GM23338 (cell line): ENCODE measurements at places on chromosomes 5 and 9. TPM values are rescaled to one million over a fixed set of nuclear protein-coding genes. Genes with fewer than 3 reads are reported as not detected.
A peak's percentile ranks its signal among the peaks of the same experiment; 100 is the strongest.

- no peak overlapping the region for H3K27ac ChIP-seq
- H3K4me3 ChIP-seq, result no peak overlapping the region
- no peaks in the 10 kb centered on the region for H3K4me1 ChIP-seq
- no peaks in the 10 kb centered on the region for H3K36me3 ChIP-seq
Measured at GRCh38 chr9:35385042-35385441, 104.9 kb upstream of the RUSC2 start.

DNA sequence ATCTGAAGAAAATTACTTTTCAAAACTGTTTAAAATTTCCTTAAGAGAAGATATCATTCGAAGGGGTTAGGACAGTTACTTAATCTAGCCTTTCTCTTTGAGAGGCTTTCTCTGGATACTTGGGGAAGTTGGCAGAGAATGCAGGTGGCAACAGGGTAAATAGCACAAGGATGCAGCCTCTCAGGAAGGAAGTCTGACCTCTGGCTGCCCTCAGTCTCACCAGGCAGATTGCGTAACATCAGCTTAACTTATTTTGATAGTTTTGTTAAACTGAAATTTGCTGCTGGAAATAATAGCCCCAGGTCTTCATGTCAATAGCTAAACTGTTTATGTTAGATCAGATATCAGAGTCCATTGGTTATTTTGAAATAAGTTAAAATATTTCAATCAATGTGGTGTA, 20.4 kb downstream of the CCDC192 start:
- H3K4me3 ChIP-seq, result no peak overlapping the region
- no peaks in the 10 kb centered on the region for H3K27me3 ChIP-seq
- H3K4me1 ChIP-seq, result no peaks in the 10 kb centered on the region
- H3K36me3 ChIP-seq, result no peaks in the 10 kb centered on the region

- H3K27me3 ChIP-seq, result no peaks in the 10 kb centered on the region
- H3K27ac ChIP-seq, result no peak overlapping the region
- H3K36me3 ChIP-seq, result no peaks in the 10 kb centered on the region
- peaks cover 46% of the 10 kb centered on the region for H3K4me1 ChIP-seq
- DNase-seq, result no peak
Measured at GRCh38 chr5:125044491-125045282, 298.2 kb upstream of the ZNF608 start.

DNA sequence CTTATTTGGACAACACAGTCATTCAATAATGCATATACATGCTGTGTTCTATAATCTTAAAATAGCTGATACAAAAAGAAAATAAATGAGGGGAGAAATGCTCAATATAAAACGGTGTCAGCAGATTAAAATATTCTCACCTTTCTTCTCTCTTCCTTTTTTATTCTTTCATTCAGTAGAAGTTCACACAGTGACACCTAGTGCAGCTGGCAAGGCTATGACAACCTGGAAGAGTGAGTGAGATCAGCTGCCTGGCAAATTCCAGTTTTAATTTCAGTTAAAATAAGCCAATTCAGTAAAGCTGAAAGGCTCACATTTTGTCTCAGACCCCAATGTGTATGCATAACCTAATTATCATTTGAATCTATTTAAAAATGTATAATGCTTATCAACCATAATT, 150.3 kb downstream of the RASEF start:
- peaks cover 3% of the 10 kb centered on the region for H3K36me3 ChIP-seq
- peak; percentile 46 for DNase-seq
- no peaks in the 10 kb centered on the region for H3K4me1 ChIP-seq
- H3K27ac ChIP-seq, result no peak overlapping the region

DNA sequence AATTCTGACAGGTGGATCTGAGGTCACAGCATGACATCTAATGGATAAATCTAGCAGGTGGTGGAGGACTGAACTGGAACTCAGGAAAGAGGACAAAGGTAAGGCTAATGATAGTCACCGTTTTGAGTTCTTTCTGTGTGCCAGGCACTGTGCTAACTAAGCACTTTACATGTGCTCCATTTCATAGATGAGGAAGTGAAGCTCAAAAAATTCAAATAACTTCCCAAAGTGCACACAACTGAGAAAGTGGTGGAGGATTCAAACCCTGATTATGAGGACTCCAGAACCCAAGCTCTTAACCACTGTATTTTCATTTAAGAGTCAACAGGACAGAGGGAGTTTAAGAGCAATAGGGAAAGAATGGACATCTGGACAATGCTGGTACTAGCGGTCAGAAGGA, 7.1 kb upstream of the DELE1 start:
- peaks cover 29% of the 10 kb centered on the region for H3K27me3 ChIP-seq
- H3K27ac ChIP-seq, result no peak overlapping the region
- no peak overlapping the region for H3K4me3 ChIP-seq

- no peak for DNase-seq
- H3K4me3 ChIP-seq, result no peak overlapping the region
- H3K27me3 ChIP-seq, result no peaks in the 10 kb centered on the region
- no peak overlapping the region for H3K27ac ChIP-seq
Measured at GRCh38 chr9:77866878-77867277, 164.7 kb downstream of the GNAQ start.

IFNA2 gene
- not detected in 2 replicates for total RNA-seq

GRCh38 chr5:176573564-176574296, 24.6 kb downstream of the CDHR2 start:
- H3K27ac ChIP-seq, result no peak overlapping the region
- H3K4me3 ChIP-seq, result no peak overlapping the region
- no peaks in the 10 kb centered on the region for H3K4me1 ChIP-seq
- DNase-seq, result peak; percentile 84
- no peaks in the 10 kb centered on the region for H3K36me3 ChIP-seq

DNA sequence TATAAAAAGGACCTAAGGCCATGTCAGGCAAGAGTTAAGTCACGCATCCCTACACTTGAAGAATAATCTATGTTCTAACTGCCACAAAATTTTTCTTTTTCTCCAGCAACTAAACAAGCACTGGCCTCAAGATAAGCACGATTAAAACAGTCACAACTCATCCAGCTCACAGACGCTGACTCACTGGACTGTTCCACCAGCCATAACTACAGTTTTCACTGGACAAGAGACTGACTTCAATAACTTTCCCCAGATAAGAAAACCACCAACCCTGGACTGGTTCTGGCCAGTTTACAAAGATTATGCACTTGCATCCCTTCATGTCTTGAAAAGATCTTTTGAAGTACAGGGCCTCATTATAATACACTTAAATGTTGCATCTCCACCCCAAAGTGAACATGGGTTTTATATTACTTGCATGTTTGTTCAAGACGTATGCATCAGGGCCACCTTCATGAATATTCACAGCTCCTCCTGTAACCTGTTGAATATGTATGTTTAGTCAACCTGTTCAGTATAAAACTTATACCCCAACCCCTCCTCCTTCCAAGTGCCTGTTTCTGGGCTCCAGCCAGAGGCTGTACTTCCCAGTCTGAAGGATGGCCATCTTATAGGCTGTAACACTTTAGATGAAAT, 129.3 kb upstream of the EPB41L4A start:
- no peak overlapping the region for H3K4me3 ChIP-seq
- DNase-seq, result no peak
- no peaks in the 10 kb centered on the region for H3K4me1 ChIP-seq
- H3K27ac ChIP-seq, result no peak overlapping the region

- no peaks in the 10 kb centered on the region for H3K36me3 ChIP-seq
- DNase-seq, result peak; percentile 78
- H3K27ac ChIP-seq, result no peak overlapping the region
- H3K4me3 ChIP-seq, result no peak overlapping the region
- H3K27me3 ChIP-seq, result no peaks in the 10 kb centered on the region
Measured at GRCh38 chr5:79020861-79021561, 35.9 kb upstream of the ARSB start.

DNA sequence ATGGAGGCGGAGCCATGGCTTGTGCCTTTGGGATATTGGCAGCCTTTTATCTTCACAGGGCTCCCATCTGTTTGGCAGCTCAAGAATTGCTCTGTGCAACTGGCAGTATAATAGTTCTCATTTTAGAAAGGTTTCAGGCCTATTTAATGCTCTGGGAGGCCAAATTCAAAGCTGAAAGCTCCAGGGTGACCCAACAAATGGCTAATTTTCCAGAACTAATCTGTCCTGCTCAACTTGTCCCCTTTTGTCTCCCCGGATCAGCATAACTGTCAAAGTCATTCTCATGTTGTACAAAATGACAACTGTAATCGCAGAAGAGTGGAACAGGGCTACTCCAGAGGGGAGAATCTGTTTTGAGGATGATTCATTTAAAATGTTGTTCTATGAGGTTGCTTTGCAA, 52.6 kb upstream of the CXCL14 start:
- H3K36me3 ChIP-seq, result no peaks in the 10 kb centered on the region
- H3K4me3 ChIP-seq, result no peak overlapping the region
- no peaks in the 10 kb centered on the region for H3K27me3 ChIP-seq
- DNase-seq, result no peak

DNA sequence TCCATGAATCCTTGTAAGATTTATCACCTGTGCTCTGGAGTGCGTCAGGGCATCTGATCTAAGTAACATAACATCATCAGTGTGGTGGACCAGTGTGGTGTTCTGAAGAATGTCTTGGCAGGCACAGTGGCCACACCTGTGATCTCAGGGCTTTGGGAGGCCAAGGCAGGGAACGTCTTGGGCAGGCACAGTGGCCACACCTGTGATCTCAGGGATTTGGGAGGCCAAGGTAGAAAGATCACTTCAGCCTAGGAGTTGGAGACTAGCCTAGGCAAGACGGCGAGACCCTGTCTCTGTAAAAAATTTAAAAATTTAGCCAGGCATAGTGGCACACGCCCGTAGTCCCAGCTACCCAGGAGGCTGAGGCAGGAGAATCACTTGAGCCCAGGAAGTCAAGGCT, 185.5 kb downstream of the CACNA1B start:
- H3K4me1 ChIP-seq, result peaks cover 3% of the 10 kb centered on the region; the same call in 1 of the 2 replicates
- H3K4me3 ChIP-seq, result no peak overlapping the region
- peaks cover 7% of the 10 kb centered on the region; the same call in 1 of the 2 replicates for H3K36me3 ChIP-seq
- no peaks in the 10 kb centered on the region for H3K27me3 ChIP-seq
- DNase-seq, result no peak

GRCh38 chr5:158180407-158180806, 321.5 kb upstream of the CLINT1 start:
- no peaks in the 10 kb centered on the region for H3K27me3 ChIP-seq
- no peaks in the 10 kb centered on the region for H3K36me3 ChIP-seq
- no peak for DNase-seq
- no peak overlapping the region for H3K27ac ChIP-seq
- H3K4me1 ChIP-seq, result 0 out of 2 replicates have a peak, but pooled peaks cover 2% of the 10 kb centered on the region

DNA sequence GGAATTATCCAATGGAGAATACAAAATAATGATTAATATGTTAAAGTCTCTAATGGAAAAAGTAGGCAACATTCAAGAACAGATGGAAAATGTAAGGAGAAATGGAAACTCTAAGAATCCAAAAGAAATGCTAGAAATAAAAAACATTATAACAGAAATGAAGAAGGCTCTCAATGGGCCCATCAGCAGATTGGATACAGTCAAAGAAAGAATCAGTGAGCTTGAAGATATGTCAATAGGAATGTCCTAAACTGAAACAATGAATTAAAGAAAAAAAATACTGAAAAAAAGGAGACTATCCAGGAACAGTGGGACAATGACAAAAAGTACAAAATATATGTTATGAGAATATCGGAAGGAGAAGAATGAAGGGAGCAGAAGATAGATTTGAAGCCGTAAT, 193.1 kb downstream of the DAB2IP start:
- no peaks in the 10 kb centered on the region for H3K36me3 ChIP-seq
- no peaks in the 10 kb centered on the region for H3K27me3 ChIP-seq
- DNase-seq, result no peak

- no peak for DNase-seq
- no peak overlapping the region for H3K4me3 ChIP-seq
- H3K36me3 ChIP-seq, result no peaks in the 10 kb centered on the region
- H3K4me1 ChIP-seq, result no peaks in the 10 kb centered on the region
- H3K27me3 ChIP-seq, result no peaks in the 10 kb centered on the region
Measured at GRCh38 chr5:68419637-68420452, 204.3 kb downstream of the PIK3R1 start.

DNA sequence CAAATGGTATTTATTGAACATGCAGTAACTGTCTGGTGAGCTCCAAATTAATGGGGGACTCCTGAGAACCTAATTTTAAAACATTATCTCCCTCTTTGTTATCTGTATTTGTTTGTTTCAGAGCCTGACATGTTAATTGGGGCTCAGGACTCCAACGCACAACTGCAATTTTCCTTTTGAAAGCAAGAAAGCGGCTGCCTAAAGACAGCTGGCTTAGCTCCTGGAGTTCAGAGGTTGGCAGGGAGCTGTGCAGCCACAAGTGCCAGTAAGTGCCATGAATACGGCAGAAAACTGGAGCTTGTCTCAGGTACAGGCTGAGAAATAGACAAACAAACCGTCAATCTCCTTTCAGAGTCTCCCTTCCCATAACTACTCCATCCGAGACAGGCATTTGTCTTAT, 80.9 kb downstream of the PPP2R2B start:
- peaks cover 61% of the 10 kb centered on the region for H3K4me1 ChIP-seq
- DNase-seq, result no peak
- H3K27me3 ChIP-seq, result no peaks in the 10 kb centered on the region

GRCh38 chr5:142664067-142664466, 21.8 kb downstream of the FGF1 start:
- H3K27me3 ChIP-seq, result no peaks in the 10 kb centered on the region
- H3K4me1 ChIP-seq, result no peaks in the 10 kb centered on the region
- no peak for DNase-seq
- no peaks in the 10 kb centered on the region for H3K36me3 ChIP-seq
- no peak overlapping the region for H3K4me3 ChIP-seq

DNA sequence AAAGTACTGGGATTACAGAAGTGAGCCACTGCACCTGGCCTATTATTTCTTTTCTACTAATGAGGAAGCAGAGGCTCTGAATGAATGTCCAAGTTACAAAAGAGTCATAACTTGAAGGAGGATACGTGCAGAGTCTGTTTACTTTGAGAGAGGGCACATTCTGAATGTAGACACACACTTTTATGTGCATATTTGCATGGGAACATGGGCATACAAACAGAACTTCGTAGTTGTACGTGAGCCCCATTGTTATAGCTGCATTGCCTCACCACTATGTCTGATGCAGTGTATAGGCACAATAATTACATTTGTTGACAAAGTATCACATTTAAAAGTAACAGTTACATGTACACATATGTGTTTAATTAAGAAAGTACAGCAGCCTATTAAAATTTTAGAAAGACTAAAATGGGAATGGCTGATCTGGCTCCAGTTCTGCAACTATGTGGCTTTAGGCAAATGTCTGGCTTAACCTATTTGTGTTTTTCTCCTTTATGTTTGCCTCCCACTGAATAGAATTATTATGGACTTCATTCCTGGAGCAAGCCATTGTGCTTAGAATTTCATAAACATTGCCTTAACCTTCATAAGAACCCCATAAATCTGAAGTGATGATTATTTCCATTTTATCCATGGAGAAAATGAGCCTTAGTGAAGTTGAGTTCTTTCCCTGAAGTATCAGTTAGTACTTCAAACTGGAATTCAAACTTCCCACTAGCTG, 3.0 kb upstream of the DPYSL3 start:
- H3K4me1 ChIP-seq, result peaks cover 26% of the 10 kb centered on the region
- no peak overlapping the region for H3K4me3 ChIP-seq
- DNase-seq, result no peak
- H3K36me3 ChIP-seq, result no peaks in the 10 kb centered on the region

DNA sequence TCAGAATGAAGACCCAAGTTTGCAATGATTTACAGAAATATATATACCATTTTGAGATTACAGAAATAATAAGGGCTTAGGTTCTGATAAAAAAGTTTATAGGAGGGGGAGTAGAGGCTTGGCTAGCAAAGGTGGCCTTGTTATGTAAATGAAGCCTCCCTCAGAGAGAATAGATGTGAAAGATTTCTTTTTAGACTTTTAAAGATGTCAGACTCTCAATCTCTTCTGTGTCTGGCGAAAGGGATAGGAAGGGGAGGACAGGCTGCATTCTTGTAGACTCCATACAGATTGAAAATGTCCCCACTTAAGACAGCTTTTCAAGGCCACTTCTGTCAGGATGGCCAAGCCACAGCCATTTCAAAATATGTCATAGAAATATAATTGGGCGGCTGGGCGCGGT, 63.1 kb upstream of the CLINT1 start:
- H3K4me3 ChIP-seq, result no peak overlapping the region
- peaks cover 58% of the 10 kb centered on the region for H3K4me1 ChIP-seq
- H3K27ac ChIP-seq, result no peak overlapping the region
